Activated CD4-positive, CD25-positive, alpha-beta regulatory T cell treated with anti-CD3 and anti-CD28 coated beads, Interleukin-2, amount 50 U/mL, for 24 hours (primary cell): ENCODE measurements at places on chromosomes 3 and 15.
A peak's percentile ranks its signal among the peaks of the same experiment; 100 is the strongest.

DNA sequence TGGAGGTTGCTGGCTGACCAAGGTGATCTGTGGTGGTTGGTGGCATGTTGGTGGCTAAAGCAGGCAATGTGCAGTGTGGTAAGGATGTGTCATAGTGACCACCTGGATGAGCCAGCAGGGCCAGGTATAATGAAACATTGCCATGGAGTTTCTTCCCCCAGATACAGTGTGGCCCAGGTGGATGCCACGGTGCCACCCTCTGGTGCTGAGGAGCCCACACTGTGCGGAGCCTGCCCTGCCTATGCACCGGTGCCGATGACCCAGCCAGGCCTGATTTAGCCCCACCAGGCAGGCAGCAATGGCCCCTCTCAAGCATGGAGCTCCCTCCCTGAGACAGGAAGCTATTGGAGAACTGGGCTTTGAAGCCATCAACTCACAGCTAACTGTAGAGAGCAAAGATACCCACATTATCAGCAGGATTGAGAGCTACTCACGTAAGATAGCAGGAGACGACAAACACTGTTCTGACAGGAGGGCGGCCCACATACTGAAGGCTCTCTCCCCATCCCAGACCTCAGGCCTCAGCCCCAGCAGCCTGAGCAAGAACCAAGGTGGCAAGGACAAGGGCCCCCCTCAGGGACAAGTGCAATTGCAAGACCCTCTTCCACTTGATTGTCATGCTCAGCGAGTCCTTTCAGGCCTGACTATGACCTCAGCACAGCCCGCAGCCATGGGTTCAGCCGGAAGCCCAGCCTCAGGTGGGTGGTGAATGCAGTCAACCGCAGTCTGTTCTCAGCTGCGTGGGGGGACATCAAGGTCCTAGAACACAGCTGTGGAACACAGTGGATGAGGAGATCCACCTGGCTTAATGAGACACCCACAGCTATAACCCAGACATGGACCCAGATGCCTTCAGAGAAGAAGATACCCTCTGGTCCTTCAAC, 82.8 kb upstream of the CDV3 start:
- peak; percentile 89 for ATAC-seq

- no peak for ATAC-seq
Measured at GRCh38 chr3:177772908-177773557, 575.8 kb upstream of the TBL1XR1 start.

DNA sequence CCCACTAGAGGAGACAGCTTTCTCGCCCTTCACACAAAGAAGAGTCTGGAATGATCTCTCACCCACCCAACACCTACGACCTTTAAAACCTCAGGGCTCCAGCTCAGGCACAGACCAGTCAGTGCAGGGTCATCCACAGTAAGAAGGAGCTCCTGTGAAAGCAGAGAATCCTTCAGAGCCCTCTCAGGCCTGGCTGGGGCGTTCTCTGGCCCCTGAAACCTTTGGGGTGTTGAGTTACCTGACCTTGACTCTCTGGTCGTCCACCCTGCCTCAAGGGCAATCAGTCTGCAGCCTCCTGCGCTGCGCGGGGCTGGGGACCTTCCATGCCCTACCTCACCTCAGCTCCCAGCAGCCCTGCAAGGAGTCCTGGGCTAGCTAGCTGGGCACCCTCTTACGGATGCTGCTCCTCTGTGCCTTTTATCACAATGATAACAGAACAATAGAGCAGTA, 106.2 kb downstream of the ADCY5 start:
- no peak for ATAC-seq

DNA sequence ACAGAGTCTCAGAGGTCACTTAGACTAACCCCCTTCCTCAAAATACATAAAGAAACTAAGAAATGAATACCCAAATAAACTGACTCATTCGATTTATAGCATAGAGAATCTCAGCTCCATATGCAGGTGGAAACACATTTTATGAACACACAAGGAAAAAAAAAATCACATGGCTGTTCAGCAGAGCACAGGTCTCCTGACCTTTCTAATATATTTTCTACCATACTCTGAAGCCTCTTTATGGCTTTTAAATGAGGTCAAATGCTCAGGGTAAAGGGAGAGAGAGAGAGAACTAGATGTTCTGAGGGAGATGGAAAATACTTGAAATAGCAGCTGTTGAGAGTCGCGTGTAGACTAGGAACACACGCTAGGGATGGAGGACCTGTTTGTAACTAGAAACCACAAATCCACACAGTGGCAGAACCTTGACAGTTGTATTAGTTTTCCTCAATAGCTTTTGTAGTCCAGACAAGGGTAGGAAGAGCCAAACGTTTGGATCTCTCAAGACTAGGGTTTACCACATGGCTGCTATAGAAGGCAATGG, 165.3 kb downstream of the FMN1 start:
- ATAC-seq = no peak

- no peak for ATAC-seq
Measured at GRCh38 chr3:135249186-135249585, 454.1 kb downstream of the EPHB1 start.

DNA sequence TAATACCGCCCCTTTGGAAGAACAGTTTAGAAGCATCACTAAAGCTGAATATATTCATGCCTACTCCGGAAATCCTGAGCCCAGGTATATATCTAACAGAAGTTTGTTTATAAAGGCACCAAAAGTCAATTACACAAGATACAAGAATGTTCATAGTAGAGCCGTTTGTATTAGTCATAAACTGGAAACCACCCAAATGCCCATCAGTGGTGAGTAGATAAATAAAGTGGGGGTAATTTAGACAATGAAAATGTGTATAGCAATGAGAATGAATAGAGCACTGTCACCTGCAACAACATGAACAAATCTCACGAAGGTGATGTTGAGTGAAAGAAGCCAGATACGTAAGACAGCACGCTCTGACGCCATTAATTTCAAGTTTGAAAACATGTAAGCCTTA, 68.3 kb upstream of the GLCE start:
- no peak for ATAC-seq

DNA sequence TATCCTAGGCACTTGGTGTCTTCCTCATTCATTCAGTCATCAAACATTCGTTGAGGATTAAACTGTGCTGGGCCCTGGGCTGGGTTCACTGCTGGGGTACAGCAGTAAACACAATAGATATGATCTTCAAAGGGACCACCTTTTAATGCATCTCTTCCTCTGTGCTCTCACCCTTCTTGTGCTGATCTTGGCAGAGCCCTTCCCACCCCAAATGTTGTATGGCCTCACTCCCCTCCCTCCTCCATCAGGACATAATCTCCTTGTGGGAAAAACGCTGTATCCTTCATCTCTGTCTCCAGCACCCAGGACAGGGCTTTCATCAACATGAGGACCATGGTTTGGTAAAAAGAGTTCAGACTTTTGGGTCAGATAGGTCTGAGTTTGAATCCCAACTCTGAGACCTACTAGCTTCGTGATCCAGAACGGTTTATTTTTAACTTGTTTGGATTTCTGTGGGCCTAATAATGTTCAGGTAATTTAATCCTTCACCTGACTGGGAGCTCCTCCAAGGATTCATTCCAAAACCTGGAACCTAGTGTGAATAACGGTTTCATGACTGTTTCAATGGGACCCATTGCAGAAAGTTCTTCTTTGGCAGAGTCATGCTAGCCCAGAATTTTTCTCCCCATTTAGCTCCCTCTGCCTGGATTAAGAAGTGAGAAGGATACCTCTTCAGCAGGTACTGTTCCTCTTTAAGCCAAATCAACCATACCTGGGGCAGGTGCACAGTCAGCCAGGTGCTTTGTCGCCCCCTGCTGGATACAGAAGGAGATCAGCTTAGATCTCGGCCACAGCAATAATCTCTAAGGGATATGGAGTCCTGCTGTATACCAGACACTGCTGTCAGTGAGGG, 5.2 kb upstream of the WNT7A start:
- ATAC-seq = peak; percentile 62

DNA sequence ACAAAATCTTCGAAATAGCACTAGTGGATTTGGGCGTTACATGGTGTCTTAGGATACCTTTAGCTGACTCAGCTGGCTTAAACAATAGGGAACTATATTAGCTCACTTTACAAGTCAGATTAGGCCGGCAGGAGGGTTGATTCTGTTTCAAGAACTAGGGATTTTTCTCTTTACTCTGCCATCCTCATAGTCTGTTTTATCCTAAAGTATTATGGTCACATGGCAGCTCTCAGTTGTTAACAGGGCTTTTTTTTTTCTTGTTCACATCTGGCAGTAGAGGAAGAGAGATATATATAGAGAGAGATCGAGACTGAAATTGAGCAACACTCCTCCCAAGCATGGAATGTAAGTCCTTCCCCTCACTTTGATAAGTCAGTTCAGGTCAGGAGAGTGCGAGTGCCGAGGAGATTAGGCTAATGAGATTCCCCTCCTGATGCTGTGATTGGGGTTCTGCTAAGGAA, 32.9 kb downstream of the CHP1 start:
- ATAC-seq = no peak

- ATAC-seq = no peak
Measured at GRCh38 chr3:17990390-17990789, 248.0 kb upstream of the TBC1D5 start.

- no peak for ATAC-seq
Measured at GRCh38 chr3:180278583-180279188, 241.9 kb upstream of the PEX5L start.

DNA sequence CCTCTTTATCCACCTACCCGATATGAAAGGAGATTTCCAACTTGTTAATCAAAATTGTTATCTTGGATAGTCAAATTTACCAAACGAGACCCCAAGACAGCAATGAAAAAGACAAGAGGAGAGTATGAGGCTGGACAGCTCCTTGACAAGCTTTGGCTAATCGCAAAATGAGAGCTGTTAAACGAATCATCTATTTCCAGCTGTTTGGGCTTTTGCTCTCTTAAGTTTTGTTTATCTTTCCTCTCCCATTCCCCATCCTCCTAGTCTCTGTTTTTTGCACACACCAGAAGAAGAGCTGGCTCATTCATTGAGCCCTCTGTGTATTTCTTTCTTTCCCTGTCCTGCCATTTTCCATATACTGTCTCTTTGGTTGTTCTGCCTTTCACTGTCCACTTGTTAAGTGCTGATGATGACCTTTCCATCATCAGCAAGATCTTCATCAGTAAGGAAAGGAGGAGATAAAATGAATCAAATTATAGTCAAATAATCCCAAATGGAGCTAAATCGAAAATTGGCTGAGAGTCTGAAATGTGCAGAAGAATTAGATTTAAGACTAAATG, 161.6 kb downstream of the SLC9A9 start:
- no peak for ATAC-seq

- ATAC-seq = peak; percentile 34
Measured at GRCh38 chr15:77024273-77025082, 29.6 kb downstream of the PSTPIP1 start.

- ATAC-seq = no peak
Measured at GRCh38 chr3:17307482-17307881, 422.7 kb downstream of the PLCL2 start.

DNA sequence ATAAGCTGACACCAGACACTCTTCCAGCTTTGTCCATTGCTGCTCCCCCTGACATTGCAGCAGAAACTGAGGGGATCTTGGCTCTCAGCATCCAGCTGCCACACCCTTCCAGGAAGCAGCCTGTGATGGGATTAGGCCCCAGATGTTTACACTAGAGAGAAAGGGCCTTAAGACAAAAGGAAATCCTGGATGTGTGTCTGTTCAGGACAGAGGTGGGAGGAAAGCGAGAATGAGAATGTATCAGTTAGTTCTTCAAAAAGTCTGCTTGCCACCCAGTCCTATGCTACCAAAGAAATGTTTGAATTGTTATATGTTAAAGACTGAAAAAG, 58.8 kb downstream of the HES1 start:
- no peak for ATAC-seq

GRCh38 chr3:35336601-35337000, 302.7 kb upstream of the ARPP21 start:
- ATAC-seq = no peak

DNA sequence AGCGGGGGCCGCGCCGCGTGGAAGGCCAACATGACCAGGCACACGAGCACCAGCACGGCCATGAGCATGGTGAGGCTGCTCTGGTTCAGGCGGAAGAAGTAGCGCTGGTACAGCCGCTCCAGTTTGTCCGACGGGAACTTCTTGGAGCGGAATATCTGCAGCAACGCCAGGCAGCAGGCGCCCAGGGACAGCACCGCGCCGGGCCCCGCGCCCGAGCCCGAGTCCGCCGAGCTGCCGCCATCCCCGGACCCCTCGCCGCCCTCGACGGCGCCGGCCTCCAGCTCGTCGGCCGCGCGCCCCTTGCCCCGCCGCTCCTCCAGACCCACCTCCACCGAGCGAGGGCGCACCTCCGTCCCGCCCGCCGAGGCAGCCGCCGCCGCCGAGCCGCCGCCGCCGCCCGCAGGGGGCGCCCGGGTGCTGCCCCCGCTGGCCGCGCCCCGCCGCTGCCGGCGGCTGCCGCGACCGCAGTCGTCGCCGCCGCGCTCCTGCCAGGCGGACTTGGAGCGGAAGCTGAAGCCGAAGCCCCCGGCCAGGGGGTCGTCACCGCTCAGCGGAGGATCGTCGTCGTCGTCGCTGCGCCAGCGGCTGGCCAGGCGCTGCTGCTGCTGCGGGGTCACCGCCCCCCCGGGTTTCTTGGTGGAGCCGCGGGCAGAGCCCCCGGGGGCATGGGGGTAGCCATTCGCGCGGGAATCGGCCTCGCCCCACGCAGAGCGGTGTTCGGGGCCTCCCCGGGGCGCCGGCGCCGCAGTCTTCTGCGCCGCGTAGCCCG, 957 bp downstream of the ADCY5 start:
- no peak for ATAC-seq

DNA sequence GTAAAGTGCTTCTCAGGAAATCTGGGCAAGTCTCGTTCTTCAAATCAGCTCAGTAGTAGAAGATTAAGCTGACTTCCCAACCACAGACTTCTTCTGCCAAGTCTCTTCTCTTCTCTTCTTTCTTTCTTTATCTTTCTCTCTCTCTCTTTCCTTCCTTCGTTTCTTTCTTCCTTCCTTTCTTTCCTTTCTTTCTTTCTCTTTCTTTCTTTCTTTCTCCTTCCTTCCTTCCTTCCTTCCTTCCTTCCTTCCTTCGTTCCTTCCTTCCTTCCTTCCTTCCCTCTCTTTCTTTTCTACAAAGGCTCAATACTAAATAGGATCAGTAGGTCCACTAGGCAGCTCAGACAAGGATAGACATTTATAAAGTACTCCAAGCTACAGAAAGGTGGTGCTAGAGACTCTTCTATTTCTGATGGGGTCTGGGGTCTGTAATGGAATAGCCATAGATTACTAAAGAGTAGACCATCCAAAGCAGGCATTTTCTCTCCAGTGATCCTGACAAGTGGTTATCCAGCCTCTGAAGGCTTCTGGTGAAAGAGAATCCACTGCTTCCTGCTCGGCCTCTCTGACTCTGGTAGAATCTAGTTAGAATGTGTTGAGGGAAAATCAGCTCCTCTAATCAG, 100.8 kb downstream of the TPRG1 start:
- ATAC-seq = no peak

- ATAC-seq = no peak
Measured at GRCh38 chr15:77219841-77220240, 148.9 kb upstream of the TSPAN3 start.

- ATAC-seq = no peak
Measured at GRCh38 chr3:156617145-156617544, 57.2 kb upstream of the TIPARP start.

GRCh38 chr3:45551214-45552010, 43.1 kb upstream of the LIMD1 start:
- no peak for ATAC-seq
